ENCODE measurements at places on chromosomes 3 and 15. TPM values are rescaled to one million over a fixed set of nuclear protein-coding genes. Genes with fewer than 3 reads are reported as not detected.
A peak's percentile ranks its signal among the peaks of the same experiment; 100 is the strongest.

TMEM45A gene
- 0.26 TPM for total RNA-seq

WDR72 gene
- total RNA-seq = not detected

GRAMD2A gene
- 0.21 TPM for total RNA-seq

ANKUB1 gene
- not detected for total RNA-seq

PFN2 gene
- total RNA-seq = 0.82 TPM

P4HTM gene
- 33.9 TPM for total RNA-seq

KBTBD13 gene
- total RNA-seq = not detected

DNA sequence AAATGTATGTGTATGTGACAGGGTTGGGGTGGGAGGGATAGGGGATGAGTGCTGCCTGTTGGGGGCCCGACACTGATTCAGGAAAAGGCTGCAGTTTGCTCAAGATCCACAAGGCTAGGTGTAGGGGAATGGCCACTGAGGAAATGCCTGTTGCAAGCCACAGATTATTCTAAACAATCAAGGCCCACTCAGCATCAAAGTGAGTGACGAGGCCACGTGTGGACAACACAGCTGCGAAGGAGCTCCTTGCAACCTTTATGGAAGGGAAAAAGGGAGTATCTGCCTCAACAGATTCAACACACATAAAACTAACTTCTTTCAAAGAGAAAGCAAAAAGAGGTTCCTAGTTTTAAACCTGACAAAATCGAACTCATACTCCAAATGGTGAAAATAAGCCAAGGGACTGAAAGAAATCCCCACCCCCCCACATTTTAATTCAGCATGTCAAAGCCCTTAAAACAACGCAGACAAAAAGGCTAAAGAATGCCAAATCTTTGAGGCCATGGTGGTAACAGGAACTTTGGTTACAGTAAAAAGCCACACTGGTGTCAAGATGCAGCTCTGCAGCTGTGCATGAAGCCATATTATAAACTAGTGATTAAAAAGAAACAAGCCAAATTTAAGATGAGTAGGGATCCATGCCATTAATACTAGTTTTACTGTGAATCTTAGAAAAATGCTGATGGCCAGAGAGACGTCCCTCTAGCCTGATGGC lies 3.6 kb downstream of the POLG start:
- DNase-seq = no peak

DNA sequence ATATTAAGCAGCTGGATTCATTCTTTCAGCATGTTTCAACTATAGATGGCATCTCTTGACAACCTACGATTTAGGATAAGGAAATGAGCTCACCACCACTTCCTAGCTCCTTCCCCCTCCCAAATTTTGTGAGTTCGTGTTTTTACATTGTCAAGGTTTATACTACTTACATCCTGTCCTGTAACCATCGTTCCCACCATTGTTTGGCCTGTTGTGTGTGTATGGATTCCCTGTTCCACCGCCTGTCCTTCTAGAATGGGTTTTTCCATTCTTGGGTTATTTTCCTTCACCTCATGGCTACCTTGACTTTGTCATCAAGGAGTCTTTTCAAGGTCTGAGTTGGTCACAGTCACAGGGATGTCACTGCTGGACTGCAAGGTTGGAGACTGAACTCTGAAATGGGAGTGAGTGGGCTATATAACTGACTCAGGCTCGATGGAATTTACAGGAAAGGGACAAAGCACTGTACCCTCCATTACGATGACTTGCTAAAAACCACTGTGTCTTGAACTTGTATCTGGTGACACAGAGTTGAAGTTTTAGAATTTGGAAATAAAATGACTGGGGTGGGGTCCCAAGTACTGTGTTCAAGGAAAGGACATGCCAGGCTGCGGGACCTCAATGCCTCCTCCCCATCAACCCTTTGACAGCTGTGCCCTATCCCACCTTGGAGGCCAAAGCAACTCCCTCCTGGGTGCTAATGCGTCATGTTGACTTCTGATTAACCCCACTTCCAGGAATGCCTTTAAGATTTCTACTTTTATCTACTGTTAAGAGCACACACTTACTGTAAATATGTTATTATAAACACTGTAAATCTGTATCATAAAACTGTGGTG lies 66.8 kb upstream of the BLM start:
- DNase-seq = peak; percentile 81

- no peak for DNase-seq
Measured at GRCh38 chr3:54180921-54181320, 58.6 kb downstream of the CACNA2D3 start.

DNA sequence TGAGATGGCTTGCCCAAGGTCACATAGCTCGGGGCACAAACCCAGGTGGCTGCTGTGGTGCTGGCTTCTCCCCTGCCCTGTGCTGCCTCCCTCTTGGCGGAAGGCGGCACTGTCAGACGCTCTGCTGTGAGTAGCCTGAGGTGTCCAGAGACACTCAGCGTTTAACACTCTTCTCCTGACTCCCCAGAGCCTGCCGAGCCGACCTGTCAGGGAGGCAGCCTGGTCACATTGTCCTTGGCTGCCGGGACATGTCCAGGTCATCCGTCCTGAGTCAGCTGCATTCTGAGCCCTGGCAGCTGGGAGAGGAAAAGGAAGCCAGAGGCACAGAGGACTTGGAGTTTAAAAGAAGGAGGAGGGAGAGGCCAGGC lies 4.7 kb downstream of the LMAN1L start:
- DNase-seq = no peak

GRCh38 chr3:125058529-125058928 lies 2.7 kb upstream of the HEG1 start:
- no peak for DNase-seq

GRCh38 chr15:67769497-67770357 lies 55.6 kb upstream of the SKOR1 start:
- DNase-seq = no peak

DNA sequence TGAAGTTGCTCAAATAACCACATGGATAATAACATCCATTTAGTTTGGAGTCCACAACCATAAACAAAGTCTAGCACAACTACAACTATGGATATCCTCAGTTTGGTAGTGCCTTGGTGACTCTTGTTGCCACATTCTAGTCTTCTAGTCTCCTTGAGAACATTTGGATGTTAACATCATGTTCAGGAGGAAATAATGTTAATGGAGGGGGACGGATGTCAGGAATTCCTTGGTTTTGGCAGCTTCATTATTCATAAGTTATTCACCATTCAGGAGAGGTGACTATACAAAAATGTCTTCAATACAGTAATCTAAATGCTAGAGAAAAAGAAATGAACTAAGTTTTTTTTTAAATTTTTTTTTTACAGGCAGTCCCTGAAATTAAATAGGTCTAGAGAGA lies 26.4 kb upstream of the GABPB1 start:
- no peak for DNase-seq

GRCh38 chr3:127438371-127438770 lies 150.5 kb upstream of the PRR20G start:
- no peak for DNase-seq

GRCh38 chr15:81612631-81613030 lies 238.6 kb upstream of the TMC3 start:
- DNase-seq = peak; percentile 41

- DNase-seq = no peak
Measured at GRCh38 chr15:81411969-81412633, 38.1 kb upstream of the TMC3 start.

DNA sequence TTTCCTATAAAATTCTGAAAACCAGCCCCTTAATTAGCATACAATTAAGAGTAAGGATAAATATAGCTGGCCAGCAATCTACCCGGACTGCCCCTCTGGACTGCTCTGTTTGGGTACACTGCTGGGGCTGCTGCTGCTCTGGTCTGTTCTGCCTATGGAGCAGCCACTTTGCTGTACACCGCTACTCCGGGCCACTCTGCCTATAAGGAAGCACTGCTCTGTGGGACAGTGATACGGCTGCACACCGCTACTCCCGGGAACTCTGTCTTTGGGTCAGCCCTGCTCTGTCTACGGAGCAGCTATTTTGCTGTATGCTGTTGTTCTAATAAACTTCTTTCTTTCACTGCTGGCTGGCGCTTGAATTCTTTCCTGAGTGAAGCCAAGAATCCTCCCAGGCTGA lies 316.5 kb upstream of the PLSCR5 start:
- DNase-seq = no peak

DNA sequence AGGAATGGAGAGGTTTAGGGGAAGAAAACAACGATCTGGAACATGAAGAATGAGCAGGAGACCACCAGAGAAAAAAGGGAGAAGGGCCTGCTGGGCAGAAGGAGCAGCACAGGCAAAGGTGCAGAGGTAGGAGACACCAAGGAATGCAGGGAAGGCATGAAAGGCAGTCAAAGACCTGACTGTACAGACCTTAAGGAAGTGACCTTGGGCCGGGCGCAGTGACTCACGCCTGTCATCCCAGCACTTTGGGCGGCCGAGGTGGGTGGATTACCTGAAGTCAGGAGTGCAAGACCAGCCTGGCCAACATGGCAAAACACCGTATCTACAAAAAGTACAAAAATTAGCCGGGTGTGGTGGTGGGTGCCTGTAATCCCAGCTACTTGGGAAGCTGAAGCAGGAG lies 157.7 kb upstream of the ATP10A start:
- no peak for DNase-seq

- no peak for DNase-seq
Measured at GRCh38 chr3:122189357-122189756, 5.9 kb downstream of the CASR start.

- peak; percentile 57 for DNase-seq
Measured at GRCh38 chr3:16550305-16550675, 36.8 kb upstream of the RFTN1 start.

GRCh38 chr15:76057332-76058000 lies 2.3 kb upstream of the TMEM266 start:
- peak; percentile 82 for DNase-seq

DNA sequence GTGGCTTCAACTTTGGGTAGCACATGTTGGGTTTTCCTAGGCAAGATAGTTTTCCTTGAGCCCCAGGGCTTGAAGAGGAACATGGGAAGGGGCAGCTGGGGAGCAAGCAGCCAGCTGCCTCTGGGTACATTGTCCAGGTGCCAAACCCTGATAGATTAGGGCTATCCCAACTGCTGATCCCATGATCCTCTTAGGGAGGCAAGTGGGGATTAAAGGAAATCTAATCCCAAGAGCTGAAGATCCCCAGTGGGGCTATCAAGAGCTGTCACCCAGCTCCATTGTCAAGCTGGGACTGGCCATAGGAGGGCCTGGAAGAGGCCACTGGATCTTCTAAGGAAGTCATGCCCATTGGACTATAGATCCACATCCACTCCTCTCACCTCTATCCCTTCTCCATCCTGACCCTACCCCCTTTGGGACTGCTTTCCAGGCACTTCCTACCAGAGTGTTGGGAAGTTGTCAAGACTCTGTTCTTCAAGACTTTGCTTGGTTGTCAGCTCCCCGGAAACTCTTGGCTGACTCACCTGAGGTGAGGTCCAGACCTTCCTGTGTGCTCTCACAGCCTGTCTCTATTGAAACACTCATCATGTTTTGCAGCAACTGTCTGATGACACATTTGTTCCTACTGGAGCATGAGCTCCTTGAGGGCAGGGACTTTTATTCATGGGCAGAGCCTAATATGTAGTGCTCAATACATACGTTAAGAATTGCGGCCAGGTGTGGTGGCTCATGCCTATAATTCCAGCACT lies 5.9 kb downstream of the CAMK2N2 start:
- DNase-seq = no peak

DNA sequence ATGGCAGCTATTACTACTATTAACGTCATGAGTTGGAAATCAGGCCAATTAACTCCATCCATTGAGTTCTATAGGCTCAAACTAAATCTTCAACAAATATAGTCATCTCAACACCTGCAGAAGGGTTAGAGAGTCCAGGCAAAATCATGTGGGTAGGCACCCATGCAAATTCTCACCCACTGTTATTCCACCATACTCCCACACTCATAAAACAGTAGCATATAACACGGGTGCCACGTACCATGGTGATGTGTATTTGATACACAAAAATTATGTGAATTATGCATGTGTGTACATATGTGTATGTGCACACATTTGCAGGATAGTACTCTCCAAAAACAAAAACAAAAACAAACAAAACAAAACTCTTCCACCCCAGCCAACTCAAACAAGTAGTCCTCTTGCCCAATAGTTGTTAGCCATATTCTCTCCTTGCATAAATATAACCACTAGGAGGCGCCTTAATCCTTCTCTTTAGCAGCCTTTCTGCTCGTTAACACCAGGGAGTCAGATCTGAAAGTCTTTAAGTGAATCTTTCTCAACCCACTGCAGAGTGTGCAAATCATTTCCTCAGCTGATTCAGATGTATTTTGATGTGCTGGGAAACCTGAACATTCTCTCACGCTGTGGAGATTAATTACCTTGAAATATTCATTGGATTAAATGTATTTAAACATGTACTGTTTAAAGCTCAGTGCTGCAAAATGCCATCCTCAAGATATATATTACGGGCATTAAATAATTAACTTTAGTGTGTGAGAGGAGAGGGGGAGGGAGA lies 38.0 kb upstream of the COPB2 start:
- DNase-seq = peak; percentile 79

All from activated CD4-positive, alpha-beta T cell treated with anti-CD3 and anti-CD28 coated beads, Interleukin-2, amount 10 ng/mL, durations not matched to agents 24 days and 14 days (primary cell).